ENCODE measurements at places on chromosomes 12 and 14.

DNA sequence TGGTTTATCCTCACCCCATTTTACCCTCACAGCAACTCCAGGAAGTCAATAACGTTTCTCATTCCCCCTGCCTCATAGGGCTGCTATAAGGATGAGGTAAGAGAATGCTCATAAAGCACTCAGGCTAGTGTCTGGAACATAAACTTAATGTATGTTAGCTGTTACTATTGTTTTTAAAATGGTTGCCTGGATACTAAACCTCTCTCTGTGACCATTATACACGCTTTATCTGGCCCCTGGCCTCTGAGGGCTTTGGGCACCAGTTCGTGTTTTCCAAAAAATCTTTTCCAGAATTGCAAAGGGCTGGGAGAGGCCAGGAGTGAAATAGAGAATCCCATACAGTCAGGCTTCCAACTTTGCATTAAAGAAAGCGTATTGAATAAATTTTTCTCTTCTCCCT, 113.9 kb downstream of the KTN1 start:
- no peak for DNase-seq

- DNase-seq = peak; percentile 99
Observed at GRCh38 chr14:75242546-75243273, 35.9 kb upstream of the FOS start.

- no peak for DNase-seq
Observed at GRCh38 chr14:29908652-29909577, 18.7 kb downstream of the PRKD1 start.

DNA sequence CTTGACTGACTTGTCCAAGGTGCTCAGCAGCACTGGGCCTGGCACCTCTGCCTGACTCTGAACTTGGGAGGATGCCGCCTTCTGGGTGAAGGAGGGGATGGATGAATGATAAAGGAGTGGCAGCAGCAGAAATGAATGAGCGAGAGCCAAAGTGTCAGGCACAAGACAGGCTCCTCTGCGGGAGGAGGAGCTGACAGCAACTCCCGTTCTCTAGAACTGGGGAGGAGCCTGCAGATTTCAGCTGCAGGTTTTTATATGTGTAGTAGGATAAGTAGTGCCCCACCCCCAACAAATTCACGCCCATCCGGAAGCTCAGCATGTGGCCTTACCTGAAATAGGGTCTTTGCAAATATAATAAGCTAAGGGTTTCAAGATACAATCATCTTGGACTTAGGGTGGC, 33.1 kb downstream of the SLC8B1 start:
- DNase-seq = no peak

DNA sequence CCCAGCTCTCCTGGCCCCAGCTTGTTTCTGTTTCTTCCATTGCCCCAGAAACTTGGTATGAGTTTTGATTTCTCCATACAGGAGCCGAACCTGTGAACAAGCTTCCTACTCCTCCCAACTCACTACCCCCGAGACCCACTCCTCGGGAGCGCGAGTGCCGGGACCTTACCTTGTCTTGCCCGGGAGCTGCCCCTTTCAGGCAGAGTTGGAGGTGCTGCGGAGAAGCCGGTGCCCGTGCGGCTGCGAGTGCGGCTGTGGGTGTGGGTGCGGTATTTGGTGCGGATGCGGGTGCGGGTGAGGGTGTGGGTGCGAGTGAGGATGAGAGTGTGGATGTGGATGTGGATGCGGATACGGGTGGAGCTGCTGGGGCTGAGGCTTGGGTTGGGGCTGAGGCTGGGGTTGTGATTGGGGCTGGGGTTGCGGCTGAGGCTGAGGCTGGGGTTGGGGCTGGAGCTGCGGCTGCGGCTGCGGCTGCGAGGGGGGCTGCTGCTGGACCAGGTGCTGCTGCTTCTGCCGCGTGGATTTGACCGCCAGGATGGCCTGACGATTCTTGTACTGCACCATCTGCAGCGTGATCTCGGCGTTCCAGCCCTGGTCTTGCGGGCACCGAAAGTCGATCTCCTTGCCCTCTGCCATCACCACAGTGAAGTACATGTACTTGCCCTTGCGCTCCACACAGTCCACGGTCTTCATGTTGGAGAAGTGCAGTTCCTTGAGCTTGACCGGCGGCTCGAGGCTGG, 1.1 kb downstream of the PHLDA1 start:
- peak; percentile 57 for DNase-seq

GRCh38 chr12:68871921-68872320, 61.0 kb downstream of the CPM start:
- DNase-seq = no peak

DNA sequence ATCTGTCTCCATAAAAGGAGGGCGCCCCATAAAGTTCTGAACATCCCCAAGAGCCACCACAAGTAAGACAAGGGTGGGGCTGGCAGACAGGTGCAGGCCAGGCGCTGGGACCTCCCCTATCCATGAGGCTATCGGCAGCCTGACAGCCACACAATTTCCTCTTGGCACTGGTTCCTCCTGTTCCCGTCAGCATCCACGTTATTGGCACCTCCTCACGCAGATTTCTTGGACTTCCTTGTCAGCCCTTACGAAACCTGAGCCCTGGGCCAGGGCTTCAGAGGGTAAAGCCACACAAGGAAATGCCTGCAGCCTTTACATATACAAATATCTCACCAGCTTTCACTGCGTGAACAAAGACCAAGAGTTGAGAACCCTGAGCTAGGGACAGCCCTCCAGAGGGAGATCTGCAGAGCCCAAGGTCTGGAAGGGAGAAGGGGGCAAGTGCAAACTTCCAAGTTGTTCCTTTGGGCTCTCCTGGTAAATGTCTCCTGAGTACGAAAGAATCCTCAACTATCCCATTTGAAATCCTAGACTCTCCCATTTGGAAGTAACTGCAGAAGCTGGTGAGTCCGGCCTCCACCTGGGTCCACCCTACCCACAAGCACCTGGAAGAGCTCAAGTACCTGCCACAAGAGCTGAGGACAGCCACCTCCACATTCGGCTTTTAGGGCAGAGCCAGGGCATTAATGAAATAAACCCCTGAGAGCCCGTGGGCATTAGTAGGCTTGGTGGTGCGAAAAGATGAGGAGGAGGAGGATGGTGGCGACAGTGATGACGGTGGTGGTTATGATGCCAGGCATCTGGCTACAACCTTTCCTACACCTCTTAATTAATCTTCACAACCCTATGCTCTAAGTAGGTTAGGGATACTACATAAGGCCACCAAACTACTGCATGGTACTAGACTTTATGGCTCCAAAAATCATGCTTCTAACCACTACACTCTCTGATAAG, 5.5 kb upstream of the TC2N start:
- peak; percentile 91 for DNase-seq

GRCh38 chr14:68590201-68590522, 202.7 kb downstream of the ZFP36L1 start:
- DNase-seq = no peak

- no peak for DNase-seq
Observed at GRCh38 chr14:100634026-100634425, 46.8 kb upstream of the BEGAIN start.

DNA sequence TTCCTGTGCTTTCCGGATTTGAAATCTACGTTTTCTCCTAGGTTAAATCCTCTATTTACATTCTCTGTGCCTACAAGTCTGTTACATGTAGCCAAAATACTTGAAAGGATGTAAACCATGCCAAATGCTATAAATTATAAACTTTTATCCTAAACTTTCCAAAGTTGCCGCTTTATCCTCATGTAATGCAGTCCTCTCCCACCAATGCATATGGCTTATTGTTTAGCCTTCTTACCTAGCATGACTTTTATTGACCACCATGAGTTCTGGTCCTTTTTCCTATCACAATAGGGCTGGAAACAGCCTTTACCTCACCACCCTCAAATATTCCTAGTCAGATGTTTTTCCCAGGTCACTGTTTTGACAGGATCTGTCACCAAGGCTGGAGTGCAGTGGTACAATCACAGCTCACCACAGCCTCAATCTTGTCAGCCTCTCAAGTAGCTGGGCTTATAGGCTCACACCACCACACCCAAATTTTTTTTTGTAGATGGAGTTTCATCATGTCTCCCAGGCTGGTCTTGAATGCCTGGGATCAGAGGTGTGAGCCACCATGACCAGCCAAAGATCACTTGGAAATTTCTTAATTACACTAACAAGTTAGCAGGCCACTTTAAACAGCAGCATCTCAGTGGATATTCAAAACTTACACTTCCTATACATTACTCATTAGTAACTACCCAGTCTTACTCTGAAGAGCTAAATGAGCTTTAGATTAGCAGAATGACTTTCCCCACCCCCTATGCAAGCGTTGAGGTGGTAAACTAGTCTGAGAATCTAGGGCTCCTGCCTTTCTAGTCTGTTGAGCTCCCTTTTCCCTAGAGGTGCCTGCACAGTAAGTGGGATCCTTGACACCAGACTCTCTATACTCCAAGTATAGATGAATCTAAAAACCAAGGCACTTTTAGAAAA, 4.1 kb downstream of the TUBA1B start:
- no peak for DNase-seq

GRCh38 chr12:115411121-115411520, 727.1 kb upstream of the TBX3 start:
- DNase-seq = no peak

GRCh38 chr12:21892341-21892740, 48.9 kb downstream of the ABCC9 start:
- no peak for DNase-seq

GRCh38 chr14:70646705-70647104, 5.0 kb downstream of the TTC9 start:
- DNase-seq = no peak

DNA sequence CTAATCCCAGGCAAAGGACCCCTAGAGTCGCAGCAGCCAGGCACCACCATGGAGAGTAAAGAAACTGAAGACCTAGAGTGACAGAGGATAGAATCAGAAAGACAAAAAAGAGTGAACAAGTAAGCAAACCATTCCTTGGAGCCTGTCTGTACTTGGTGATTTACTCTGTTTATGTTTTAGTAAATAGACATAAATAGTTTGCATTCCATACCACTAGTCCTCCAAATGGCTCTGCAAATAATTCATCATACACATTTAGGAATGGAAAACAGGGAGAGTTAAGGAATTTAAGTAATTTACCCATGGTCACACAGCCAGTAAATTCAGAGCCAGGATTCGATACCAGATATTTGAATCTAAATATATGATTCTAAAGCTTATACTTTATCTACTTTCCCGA, 2.8 kb downstream of the OLR1 start:
- peak; percentile 62 for DNase-seq

DNA sequence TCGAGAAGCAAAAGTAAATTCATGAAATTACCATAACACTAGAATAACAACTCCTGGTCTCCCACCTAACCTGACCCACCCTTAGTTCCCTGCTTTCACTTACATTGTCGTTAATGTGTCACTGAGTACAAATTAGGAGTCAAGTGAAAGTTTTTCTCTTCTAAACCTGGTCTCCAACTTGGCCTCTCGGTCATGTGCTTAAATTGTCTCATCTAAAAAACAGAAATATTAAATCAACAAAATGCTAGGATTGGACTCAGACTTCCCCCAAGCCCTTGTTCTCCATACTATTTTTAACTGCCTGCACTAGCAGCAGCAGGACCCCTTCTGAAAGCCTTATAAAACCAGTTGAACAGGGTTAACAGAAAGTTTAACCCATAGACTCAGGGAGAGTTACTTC, 1.8 kb upstream of the BTG1 start:
- DNase-seq = no peak

- DNase-seq = no peak
Observed at GRCh38 chr12:88897723-88898122, 317.5 kb upstream of the KITLG start.

DNA sequence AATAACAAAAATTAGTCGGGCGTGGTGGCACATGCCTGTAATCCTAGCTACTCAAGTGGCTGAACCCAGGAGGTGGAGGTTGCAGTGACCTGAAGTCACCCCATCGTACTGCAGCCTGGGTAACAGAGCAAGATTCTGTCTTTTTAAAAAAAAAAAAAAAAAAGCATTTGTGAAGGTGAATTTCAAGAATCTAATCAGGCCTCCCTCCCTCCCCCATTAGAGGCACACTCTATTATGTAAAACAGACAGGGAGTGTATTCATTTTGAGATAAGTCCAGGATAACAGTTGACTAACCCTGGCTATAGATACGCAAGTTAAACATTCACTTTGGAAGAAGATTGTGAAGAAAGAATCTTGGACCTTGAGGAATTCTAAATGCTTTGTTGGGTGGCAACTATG, 2.9 kb downstream of the RESF1 start:
- no peak for DNase-seq

GRCh38 chr14:60621386-60621785, 27.9 kb downstream of the SIX1 start:
- no peak for DNase-seq

DNA sequence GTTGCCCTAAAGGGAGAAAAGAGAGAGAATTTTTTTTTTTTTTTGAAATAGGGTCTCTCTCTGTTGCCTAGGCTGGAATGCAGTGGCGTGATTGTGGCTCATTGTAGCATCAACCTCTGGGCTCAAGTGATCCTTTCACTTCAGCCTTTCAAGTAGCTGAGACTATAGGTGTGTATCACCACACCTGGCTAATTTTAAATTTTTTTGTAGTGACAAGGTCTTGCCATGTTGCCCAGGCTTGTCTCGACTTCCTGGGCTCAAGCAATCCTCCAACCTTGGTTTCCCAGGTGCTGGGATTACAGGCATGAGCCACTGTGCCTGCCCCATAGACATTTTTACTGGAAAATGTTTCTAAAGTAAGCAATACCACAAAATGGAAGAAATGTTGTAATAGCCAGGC, 36.8 kb downstream of the YARS2 start:
- DNase-seq = no peak

GRCh38 chr14:102497998-102498677, 11.4 kb downstream of the ANKRD9 start:
- DNase-seq = no peak

- peak; percentile 81 for DNase-seq
Observed at GRCh38 chr12:69475237-69475975, 5.2 kb downstream of the FRS2 start.

- DNase-seq = peak; percentile 29
Observed at GRCh38 chr14:74380172-74380571, 31.9 kb downstream of the VRTN start.

DNA sequence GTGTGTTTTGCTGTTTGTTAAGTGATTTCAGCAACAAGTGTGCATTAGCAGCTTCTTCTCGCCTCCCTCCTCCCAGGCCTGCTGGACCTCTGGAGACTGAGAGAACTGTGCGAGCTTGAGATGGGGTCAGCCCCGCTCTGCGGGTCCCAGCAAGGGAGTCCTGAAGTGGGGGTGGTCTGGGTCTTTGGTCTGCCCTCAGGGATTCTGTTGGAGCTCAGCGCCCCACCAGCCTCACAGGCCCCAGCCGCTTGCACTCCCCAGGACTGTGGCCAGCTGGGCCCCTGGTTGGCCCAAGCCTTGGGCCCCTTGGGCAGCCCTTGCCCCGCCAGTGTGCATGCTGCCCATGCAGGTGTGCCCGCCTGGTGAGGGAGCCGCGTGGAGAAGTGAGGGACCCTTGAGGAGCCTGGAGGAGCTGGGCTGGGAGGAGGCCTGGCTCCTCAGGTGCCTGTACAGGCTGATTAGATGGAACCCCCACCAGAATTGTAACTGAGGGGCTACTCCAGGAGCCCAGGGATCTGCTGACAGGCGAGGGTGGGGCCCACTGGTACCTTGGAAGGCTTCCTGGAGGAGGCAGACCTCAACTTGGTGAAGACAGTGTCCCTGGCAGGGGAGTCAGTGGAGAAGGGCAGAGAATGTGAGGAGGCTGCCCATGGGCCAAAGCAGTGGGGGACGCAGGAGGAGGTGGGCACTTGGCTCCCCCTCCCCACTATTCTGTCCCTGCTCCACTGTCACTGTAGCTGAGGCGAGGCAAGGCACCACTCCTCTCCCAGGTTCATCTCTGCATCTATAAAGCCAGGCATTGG, 56.7 kb downstream of the BEGAIN start:
- no peak for DNase-seq

All from fibroblast of gingiva (primary cell).